AG08395 (cell line): ENCODE measurements at places on chromosomes 16 and 17.
A peak's percentile ranks its signal among the peaks of the same experiment; 100 is the strongest.

- no peak for DNase-seq
Measured at GRCh38 chr17:27663936-27664605, 33.1 kb downstream of the LGALS9 start.

- no peak for DNase-seq
Measured at GRCh38 chr17:40810494-40810893, 10.7 kb upstream of the KRT28 start.

GRCh38 chr17:28416703-28417311, 10.8 kb upstream of the SLC46A1 start:
- peak; percentile 67 for DNase-seq

DNA sequence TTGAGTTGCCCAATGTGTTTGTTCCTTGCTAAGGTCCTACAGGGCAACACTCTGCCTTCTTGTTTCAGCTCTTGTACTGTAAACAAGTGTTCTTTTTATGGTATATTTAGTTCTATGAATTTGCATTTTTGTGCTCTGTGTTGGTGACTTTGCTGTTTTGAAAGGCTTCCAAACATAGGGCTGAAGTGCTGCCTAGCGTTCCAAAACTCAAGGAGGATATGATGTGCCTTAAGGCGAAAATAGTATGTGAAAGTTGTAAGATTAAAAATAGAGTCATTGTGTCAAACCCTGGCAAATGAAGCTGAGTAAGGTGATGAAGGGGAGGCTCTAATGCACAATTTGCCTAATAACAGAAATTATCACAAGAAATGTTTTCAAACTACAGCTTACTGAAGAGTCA, 372.7 kb upstream of the TOM1L1 start:
- DNase-seq, result no peak
